ENCODE measurements at places on chromosomes 6 and 20.

DNA sequence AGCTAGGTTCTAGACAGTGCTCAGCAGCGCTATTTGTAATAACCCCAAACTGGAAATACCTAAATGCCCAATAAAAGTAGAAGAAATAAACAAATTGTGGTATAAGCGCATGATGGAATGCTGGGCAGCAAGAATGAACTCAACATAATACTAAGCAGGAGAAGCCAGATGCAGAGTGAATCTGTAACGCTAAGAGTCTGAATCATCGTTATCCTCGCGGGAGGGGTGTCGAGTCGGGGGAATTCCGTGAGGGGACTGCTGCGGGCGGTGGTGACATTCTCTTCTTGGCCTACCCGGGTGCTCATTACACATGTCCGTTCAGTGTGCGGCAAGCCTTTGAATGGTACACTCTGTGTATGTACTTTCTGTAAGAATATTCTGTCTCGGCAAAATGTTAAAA is 83.7 kb downstream of the SULF2 start:
- DNase-seq, result no peak

GRCh38 chr20:467755-468154 is 5.4 kb upstream of the TBC1D20 start:
- DNase-seq, result no peak

DNA sequence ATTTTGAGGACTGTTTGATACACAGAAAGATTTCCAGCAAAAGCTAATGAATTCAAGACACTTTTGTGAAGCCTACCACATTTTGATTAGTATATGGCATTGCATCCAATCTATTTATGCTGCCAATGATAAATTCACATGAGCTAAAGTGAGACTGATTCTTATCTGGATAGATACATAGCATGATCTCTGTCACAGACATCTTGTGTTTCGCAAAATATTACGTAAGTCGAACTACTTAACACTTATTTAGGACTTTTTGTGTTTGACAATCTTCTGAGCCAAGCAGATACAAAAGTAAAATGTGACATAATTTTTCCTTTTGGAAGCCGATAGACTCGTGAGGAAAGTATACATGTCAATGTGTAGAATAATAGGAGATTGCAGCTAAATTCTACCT is 251.6 kb downstream of the HACE1 start:
- no peak for DNase-seq

DNA sequence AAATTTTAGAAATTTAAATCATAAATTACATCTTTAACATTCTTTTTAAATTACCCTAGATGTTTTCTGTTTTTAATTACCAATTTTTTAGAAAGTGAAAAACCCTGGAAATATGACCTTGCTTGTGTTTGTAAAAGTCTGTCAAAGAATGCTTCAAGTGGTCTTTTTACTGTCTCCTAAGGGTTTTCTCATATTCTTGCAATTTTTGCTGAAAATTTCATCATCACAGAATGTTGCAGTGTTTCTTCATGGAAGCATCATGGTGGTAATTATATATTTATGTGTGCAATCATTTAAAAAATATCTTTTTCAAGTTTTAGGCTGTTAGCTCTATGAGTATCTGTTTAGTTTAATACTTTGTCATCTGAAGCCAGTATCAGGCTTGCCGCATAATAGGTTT is 178.2 kb downstream of the HDGFL1 start:
- no peak for DNase-seq

- DNase-seq, result no peak
Observed at GRCh38 chr20:58429303-58429702, 40.3 kb downstream of the VAPB start.

DNA sequence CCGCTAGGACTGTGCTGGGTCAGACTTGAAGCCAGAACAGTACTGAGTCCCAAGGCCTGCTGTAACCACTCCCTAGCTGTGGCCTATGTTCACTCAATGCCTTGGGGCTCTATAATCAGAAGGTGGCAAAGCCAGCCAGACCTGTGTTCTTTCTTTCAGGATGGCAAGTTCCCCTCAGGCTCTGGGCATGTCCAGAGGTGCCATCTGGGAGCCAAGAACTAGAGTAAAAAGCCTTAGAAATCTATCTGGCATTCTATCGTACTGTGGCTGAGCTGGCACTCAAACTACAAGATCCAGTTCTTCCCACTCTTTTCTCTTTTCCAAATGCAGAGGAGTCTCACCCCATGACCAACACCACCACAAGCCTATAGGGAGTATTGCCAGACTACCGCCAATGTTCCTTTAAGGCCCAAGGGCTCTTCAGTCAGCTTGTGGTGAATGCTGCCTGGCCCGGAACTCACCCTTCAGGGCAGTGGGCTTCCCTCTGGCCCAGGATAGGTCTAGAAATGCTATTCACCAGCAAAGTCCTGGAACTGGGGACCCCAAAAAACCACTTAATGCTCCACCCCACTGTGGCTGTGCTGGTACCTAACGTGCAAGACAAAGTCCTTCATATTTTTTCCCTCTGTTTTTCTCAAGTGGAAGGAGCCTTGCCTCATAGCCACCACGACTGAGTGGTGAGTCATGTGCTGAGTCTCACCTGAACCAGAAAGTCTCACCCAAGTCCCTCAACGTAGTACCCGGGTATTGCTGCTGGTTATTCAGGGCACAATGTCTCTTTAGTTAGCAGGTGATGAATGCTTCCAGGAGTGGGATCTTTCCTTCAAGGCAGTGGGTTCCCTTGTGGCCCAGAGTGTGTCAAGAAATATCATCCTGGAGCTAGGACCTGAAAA is 8.6 kb upstream of the SIRPB2 start:
- no peak for DNase-seq

- DNase-seq, result no peak
Observed at GRCh38 chr6:131565056-131565455, 8.0 kb upstream of the ARG1 start.

GRCh38 chr6:77334093-77334492 is 129.2 kb downstream of the HTR1B start:
- DNase-seq, result no peak

GRCh38 chr6:141968632-141969031 is 164.1 kb upstream of the GJE1 start:
- no peak for DNase-seq

GRCh38 chr6:25042536-25042935 is 106.8 kb upstream of the RIPOR2 start:
- DNase-seq, result no peak

- no peak for DNase-seq
Observed at GRCh38 chr6:134447423-134447822, 129.5 kb upstream of the SGK1 start.

- no peak for DNase-seq
Observed at GRCh38 chr6:157569543-157569942, 188.6 kb downstream of the ZDHHC14 start.

GRCh38 chr6:6414931-6415330 is 94.5 kb upstream of the F13A1 start:
- no peak for DNase-seq

- DNase-seq, result no peak
Observed at GRCh38 chr6:37540390-37540789, 40.7 kb upstream of the CCDC167 start.

- DNase-seq, result no peak
Observed at GRCh38 chr20:14555676-14556075, 218.3 kb upstream of the FLRT3 start.

- peak; percentile 42 for DNase-seq
Observed at GRCh38 chr20:4369798-4370124, 351.9 kb upstream of the PRND start.

- DNase-seq, result no peak
Observed at GRCh38 chr6:89539779-89540178, 98.8 kb downstream of the LYRM2 start.

- DNase-seq, result no peak
Observed at GRCh38 chr6:515267-515666, 123.7 kb downstream of the IRF4 start.

DNA sequence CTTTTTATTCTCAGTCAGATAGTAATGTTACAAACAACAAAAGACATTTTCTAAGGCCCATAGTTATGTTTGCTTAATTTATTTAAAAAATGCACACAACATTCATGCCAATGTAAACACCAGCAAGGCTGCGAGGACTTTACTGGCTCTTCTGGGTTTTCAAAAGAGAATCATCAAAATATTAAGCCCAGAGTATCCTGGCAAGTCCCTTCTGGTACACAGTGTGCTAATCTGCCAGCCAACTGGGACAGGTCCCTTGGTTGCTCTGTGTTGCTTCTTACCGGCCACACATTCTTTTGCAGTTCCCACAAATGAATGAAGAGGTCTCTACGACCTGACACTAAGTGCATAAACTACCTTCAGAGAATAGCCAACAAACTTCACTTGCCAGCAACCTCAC is 42.6 kb upstream of the SPDEF start:
- DNase-seq, result no peak

DNA sequence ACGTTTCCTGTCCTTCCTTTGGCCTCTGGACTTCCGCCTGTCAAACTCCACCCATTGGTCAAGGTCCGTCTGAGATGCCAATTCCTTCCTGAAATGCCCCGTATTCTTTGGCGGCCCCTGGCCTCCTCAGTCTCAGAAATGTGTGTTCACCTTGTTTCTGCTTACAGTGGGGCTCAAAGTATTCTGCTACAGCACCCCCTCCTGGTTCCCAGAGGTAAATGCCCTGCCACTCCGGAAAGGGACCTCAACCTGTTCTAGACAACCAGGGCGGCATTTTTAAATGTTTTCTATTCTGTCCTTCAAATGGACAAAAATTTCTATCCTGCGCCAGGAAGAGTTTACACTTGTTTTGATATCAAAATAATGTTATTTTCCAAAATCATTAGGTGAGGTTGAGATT is 12.1 kb upstream of the PAX1 start:
- DNase-seq, result no peak

- DNase-seq, result no peak
Observed at GRCh38 chr6:39684790-39685488, 40.3 kb downstream of the KIF6 start.

GRCh38 chr20:46040902-46041535 is 12.0 kb downstream of the SLC12A5 start:
- peak; percentile 36 for DNase-seq

- DNase-seq, result no peak
Observed at GRCh38 chr6:30735668-30736314, 6.7 kb downstream of the FLOT1 start.

- DNase-seq, result no peak
Observed at GRCh38 chr6:121582262-121582661, 146.8 kb downstream of the GJA1 start.

GRCh38 chr6:165774903-165775601 is 112.0 kb upstream of the PDE10A start:
- no peak for DNase-seq

- DNase-seq, result peak; percentile 85
Observed at GRCh38 chr6:2940010-2940850, 31.1 kb downstream of the SERPINB6 start.

- no peak for DNase-seq
Observed at GRCh38 chr6:152099446-152100182, 292.1 kb downstream of the ESR1 start.

DNA sequence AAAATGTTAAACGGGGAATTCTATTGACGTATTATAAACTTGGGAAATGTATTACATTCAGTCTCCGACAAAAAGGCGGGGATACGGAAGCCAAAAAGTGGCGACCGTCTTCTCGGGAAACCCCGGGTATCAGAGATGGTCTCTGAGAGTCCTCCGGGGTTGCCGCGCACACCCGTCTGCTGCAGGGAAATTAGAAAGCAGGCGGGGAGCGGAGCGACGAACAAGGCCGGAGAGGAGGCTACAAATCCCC is 1.5 kb downstream of the SALL4 start:
- DNase-seq, result peak; percentile 13

- peak; percentile 11 for DNase-seq
Observed at GRCh38 chr6:45001663-45002062, 326.5 kb upstream of the RUNX2 start.

DNA sequence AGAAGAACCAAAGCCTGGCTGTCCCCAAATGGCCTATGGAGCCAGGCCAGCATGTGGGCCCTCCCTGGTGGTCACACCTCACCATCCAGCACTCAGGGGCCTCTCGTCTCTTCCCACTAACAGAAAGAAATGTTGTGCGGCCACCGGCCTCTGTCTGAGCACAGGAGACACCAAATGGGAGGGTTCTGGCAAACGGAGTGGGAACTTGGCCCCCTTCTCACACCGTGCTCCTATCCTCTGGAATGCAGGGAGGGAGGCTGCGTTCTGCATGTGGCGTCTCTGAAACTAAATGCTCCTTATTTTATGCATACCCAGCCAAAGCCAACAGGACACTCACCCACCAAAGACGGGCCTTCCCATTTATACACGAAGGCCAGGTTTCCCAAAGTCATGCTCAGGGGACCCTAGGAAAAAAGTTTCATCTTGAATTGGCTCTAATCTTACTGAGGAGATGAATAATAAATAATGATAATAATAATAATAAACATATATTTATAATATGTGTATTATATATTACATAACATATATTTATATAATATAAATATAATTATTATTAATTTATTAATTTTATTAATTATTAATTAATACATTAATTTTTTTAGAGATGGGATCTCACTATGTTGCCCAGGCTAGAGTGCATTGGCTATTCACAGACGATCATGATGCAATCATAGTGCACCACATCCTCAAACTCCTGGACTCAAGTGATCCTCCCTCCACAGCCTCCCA is 102.4 kb downstream of the FOXF2 start:
- no peak for DNase-seq

DNA sequence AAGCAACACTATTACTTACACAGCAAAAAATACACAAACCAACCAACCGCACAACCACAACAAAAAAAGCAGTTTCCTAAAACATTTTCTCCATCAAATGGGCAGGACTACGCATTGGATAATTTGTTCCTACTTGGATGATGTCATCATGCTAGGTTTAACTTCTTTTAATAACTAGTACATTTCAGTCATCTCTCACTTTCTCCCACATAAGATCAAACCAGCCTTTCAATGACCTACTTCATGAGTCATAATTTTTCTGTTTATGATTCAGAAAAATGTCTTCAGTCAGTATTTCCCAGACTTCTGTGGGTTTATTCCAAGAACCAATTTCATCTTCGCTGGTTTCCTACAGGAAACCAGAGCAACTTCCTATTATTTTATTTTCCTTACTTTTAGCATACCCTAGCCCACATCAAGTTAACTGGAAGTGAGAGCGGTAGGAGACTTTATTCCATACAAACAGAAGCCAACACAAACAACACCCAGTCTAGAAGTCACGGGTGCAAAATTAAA is 134.2 kb downstream of the GMDS start:
- peak; percentile 27 for DNase-seq

- DNase-seq, result no peak
Observed at GRCh38 chr6:78995946-78996345, 82.1 kb downstream of the PHIP start.

DNA sequence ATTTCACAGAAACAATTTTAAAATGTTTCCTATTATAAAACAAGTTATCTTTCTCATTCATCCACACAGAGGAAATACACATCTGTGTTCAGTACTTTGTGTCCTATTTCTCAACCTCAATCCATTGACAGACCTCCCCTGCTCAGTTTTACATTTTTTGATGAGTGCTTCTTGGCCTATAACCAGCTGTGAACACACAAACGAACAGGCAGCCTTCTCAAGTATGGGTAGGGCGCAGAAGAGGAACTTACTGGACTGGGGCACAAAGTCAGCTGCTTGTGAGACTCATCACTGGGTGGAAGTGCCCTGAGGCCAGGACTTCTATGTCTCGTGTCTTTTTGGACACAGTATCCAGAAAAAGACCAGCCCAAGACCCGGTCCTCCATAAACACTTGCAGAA is 2.8 kb downstream of the RPS6KA2 start:
- DNase-seq, result no peak

- DNase-seq, result no peak
Observed at GRCh38 chr20:16528078-16528477, 45.2 kb downstream of the KIF16B start.
